Lower lobe of right lung (tissue), 2 donors: ENCODE measurements at places on chromosomes 2 and 18. TPM values are rescaled to one million over a fixed set of nuclear protein-coding genes. Genes with fewer than 3 reads are reported as not detected.

CTNNA2 gene
- not detected for total RNA-seq

LYPD6 gene
- 0.47 TPM for total RNA-seq

- H3K27ac ChIP-seq, result peak overlapping the region; percentile 68
- H3K27me3 ChIP-seq, result no peaks in the 10 kb centered on the region
- no peaks in the 10 kb centered on the region for H3K36me3 ChIP-seq
- H3K4me1 ChIP-seq, result peaks cover 5% of the 10 kb centered on the region
- no peak overlapping the region for H3K4me3 ChIP-seq
Measured at GRCh38 chr18:45562567-45563479, 52.5 kb upstream of the SLC14A2 start.

TEX44 gene
- total RNA-seq, result not detected

HRH4 gene
- 2.0 TPM for total RNA-seq

GRCh38 chr2:85611705-85612587 lies at the start of gene C2orf68:
Gene C2orf68 (minus strand): TSS chr2:85612066. CDS start chr2:85611984, 82 bp downstream.
- DNase-seq, result peak; percentile 94
- peak within 1 kb of the TSS; percentile 87 for H3K27ac ChIP-seq
- H3K36me3 ChIP-seq, result peaks cover 29% of the 10 kb centered on the region
- H3K4me1 ChIP-seq, result peaks cover 49% of the 10 kb centered on the region
- peak within 1 kb of the TSS; percentile 89 for H3K4me3 ChIP-seq

SNRNP200 gene
- 95.3 TPM for total RNA-seq

- DNase-seq, result no peak
- no peaks in the 10 kb centered on the region for H3K27me3 ChIP-seq
- peaks cover 17% of the 10 kb centered on the region for H3K4me1 ChIP-seq
- no peak overlapping the region for H3K4me3 ChIP-seq
- peak overlapping the region; percentile 25 for H3K27ac ChIP-seq
Measured at GRCh38 chr2:30218814-30219213, 12.5 kb upstream of the LBH start.

- H3K4me1 ChIP-seq, result no peaks in the 10 kb centered on the region
- no peaks in the 10 kb centered on the region for H3K36me3 ChIP-seq
- H3K27me3 ChIP-seq, result no peaks in the 10 kb centered on the region
- no peak for DNase-seq
- no peak overlapping the region for H3K4me3 ChIP-seq
Measured at GRCh38 chr18:5840547-5840946, 54.8 kb downstream of the TMEM200C start.

DNA sequence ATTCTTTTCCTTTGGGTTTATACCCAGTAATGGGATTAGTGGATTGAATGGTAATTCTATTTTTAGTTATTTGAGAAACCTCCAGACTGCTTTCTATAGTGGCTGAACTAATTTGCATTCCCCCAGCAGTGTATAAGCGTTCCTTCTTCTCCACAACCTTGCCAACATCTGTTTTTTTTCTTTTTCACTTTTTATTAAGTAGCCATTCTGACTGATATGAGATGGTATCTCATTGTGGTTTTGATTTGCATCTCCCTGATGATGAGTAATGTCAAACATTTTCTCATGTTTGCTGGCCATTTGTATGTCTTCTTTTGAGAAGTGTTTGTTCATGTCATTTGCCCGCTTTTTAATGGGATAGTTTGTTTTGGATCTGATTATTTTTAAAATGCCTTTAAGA lies 64.1 kb upstream of the MEIS1 start:
- H3K27ac ChIP-seq, result no peak overlapping the region
- no peaks in the 10 kb centered on the region for H3K4me1 ChIP-seq
- H3K36me3 ChIP-seq, result no peaks in the 10 kb centered on the region
- no peak for DNase-seq

MALL gene
- 82.7 TPM for total RNA-seq

- peak; percentile 44 for DNase-seq
- no peak overlapping the region for H3K4me3 ChIP-seq
- no peaks in the 10 kb centered on the region for H3K27me3 ChIP-seq
- no peaks in the 10 kb centered on the region for H3K4me1 ChIP-seq
- no peaks in the 10 kb centered on the region for H3K36me3 ChIP-seq
Measured at GRCh38 chr18:53698907-53699306, 525.6 kb downstream of the MBD2 start.

GRCh38 chr2:193349642-193350041 lies 1154.9 kb upstream of the TMEFF2 start:
- no peak for DNase-seq
- no peaks in the 10 kb centered on the region for H3K4me1 ChIP-seq
- no peak overlapping the region for H3K27ac ChIP-seq
- H3K4me3 ChIP-seq, result no peak overlapping the region
- no peaks in the 10 kb centered on the region for H3K36me3 ChIP-seq
- H3K27me3 ChIP-seq, result no peaks in the 10 kb centered on the region

ERMN gene
- total RNA-seq, result 0.21 TPM

- peak overlapping the region; percentile 56 for H3K4me3 ChIP-seq
- H3K27ac ChIP-seq, result peak overlapping the region; percentile 98
- no peaks in the 10 kb centered on the region for H3K27me3 ChIP-seq
- peaks cover 36% of the 10 kb centered on the region for H3K4me1 ChIP-seq
- no peaks in the 10 kb centered on the region for H3K36me3 ChIP-seq
Measured at GRCh38 chr2:231613331-231613662, 20.6 kb downstream of the TEX44 start.

DNA sequence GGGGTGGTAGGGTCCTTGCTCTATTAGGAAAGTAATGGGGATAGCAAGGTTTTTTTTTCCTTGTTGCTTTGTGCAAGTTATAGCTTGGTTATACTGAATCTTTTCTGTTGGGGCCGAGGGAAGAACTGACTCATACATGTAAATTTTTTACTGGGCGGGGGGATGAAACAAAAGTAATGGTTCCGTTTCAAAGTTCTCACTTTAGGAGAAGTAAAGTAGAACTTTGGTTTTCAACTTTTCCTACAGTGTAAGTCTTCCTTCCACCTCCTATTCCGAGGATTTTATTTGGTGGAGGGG lies 1.1 kb downstream of the AFTPH start:
- H3K4me3 ChIP-seq, result peak overlapping the region; percentile 89
- H3K36me3 ChIP-seq, result peaks cover 4% of the 10 kb centered on the region
- no peaks in the 10 kb centered on the region for H3K27me3 ChIP-seq
- peaks cover 29% of the 10 kb centered on the region for H3K4me1 ChIP-seq

DNA sequence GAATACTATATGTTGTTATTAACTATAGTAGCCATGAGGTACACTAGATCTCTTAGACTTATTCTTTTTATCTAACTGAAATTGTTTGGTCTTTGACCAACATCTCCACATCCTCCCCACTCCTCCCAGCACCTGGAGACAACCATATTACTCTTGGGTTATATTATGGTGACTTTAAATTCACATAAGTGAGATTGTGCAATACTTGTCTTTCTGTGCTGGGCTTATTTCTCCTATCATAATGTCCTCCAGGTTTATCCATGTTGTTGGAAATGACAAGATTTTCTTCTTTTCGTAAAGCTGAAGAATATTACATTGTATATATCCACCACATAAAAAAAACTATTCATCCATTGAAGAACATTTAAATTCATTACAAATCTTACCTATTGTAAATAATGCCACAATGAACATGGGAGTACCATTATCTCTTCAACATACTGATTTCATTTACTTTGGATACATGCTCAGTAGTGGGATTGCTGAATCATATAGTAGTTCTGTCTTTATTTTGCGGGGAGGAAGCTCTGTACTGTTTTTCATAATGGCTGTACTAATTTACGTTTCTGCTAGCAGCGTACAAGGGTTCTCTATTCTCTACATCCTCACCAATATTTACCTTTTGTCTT lies 159.2 kb upstream of the SCN7A start:
- no peaks in the 10 kb centered on the region for H3K27me3 ChIP-seq
- no peaks in the 10 kb centered on the region for H3K36me3 ChIP-seq
- no peak overlapping the region for H3K4me3 ChIP-seq
- DNase-seq, result no peak

- peaks cover 31% of the 10 kb centered on the region for H3K27me3 ChIP-seq
- H3K27ac ChIP-seq, result no peak overlapping the region
- DNase-seq, result no peak
- no peak overlapping the region for H3K4me3 ChIP-seq
Measured at GRCh38 chr2:176647325-176648165, 378.3 kb downstream of the MTX2 start.

DCC gene
- 4.5 TPM for total RNA-seq

DNA sequence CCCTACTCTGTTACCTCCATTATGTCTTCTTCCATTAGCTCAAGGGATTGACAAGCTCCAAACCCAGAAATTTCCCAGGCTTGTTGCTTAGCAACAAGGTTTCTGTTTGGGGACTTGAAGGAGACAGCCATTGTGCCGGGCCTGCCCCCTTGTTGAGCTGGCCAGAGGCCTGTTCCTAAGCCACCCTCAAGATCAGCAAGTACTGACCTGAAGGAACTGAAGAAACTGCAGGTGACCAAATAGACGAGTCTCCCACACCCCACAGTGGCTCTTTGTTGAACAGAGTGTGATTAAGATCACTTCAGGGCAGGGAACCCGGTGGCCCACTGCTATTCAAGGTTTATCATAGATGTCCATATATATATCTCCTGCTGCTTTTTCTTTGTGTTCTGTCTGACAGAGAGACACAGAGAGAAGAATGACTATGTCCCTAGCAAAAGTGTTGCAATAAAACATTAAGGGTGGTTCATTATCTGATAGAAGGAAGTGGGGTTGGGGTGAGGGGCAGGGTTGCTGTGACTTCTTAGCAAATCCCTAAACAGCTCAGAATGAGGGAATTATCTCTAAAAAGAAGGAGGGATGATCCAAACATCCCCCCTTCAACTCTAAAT lies 69.2 kb downstream of the RNF144A start:
- H3K27me3 ChIP-seq, result no peaks in the 10 kb centered on the region
- no peaks in the 10 kb centered on the region for H3K36me3 ChIP-seq
- H3K4me3 ChIP-seq, result no peak overlapping the region
- H3K27ac ChIP-seq, result peak overlapping the region; percentile 24
- H3K4me1 ChIP-seq, result peaks cover 29% of the 10 kb centered on the region
